Iris pigment epithelial cell (primary cell): ENCODE measurements at places on chromosomes 5 and 9.

DNA sequence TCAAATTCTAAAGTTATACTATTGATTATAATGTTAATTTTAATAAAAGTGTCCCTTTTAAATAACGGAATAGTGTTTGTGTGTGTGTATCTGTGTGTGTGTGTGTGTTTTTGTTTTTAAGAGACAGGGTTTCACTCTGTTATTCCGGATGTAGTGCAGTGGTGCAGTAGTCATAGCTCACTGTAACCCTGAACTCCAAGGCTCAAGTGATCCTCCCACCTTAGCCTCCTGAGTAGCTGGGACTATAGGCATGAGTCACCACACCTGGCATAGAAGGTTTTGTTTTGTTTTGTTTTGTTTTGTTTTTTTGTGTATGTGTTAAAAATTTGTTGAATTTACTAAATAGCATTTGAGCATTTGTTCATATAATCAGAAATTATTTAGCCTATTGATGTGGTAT lies 64.6 kb downstream of the YTHDC2 start:
- no peak for DNase-seq

DNA sequence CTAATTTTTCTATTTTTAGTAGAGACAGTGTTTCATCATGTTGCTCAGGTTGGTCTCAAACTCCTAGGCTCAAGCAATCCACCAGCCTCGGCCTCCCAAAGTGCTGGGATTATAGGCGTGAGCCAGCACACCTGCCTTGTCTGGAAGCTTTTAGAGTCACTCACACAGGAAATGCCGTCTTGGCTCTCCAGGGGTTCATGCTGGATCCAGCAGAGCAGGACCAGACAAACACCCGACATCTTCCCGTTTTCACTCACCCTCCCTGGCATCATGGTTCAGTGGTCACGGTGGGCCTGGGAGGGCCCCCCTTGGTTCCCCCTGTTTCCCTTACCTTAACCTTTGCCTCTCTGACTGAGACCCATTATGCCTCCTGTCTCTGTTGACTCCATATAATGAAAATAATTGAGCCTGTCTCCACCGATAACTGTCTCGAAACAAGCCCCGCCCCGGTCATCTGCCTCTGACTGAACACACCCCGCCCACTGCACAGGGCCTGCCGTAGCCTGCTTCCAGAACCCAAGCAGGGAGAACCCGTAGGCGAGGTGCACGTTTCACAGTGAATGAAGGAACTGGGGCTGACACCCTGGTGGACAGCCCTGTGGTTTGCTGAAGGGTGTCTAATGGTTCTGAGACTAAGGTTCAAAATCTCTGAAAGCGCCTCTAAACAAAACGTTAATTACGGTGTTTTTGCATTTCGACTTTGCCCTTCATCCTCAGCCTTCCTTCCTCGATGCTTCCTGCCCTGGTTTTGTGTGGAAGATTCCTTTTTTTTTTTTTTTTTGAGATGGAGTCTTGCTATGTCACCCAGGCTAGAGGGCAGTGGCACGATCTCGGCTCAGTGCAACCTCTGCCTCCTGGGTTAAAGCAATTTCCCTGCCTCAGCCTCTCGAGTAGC lies 39.7 kb upstream of the SPRY4 start:
- peak; percentile 41 for DNase-seq

GRCh38 chr5:101605700-101606099 lies 690.4 kb downstream of the SLCO4C1 start:
- no peak for DNase-seq

DNA sequence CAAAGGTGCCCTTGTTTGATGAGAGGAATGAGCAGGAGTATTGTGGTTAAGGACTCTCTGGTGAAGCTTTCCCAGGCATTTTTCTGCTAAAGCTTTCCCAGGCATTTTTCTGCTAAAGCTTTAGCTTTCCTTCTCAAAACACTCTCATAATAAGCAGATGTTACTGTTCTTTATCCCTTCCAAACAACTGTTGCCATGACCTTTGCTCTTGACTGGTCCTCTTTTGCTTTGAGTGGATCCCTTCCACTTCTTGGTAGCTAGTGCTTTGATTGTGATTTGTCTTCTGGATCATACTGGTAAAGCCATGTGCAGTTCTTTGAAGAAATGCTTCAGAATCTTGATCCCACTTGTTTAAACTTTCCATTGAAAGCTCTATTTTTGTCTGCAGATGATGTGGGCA lies 85.8 kb downstream of the GPBP1 start:
- DNase-seq = no peak

DNA sequence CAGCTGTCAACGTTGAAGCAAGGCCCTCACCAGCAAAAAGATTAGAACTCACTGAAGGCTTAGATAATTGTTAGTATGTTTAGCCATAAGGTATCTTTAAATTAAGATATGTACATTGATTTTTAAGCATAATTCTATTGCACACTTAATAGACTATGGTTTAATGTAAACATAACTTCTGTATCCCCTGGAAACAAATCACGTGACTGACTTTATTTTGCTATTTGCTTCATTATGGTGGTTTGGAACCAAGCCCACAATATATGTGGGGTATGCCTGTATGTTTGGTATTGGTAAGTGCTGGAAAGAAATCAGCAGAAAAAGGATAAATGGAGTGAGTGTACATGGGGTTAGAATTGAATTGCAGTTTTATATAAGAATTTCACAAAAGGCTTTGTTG lies 111.9 kb downstream of the NMUR2 start:
- no peak for DNase-seq

- no peak for DNase-seq
These were observed 163.9 kb downstream of the OLFM1 start for GRCh38 chr9:135251331-135251761.

GRCh38 chr5:171970826-171971225 lies 35.6 kb downstream of the FBXW11 start:
- DNase-seq = no peak

GRCh38 chr9:107588393-107588792 lies 98.8 kb upstream of the KLF4 start:
- DNase-seq = no peak

DNA sequence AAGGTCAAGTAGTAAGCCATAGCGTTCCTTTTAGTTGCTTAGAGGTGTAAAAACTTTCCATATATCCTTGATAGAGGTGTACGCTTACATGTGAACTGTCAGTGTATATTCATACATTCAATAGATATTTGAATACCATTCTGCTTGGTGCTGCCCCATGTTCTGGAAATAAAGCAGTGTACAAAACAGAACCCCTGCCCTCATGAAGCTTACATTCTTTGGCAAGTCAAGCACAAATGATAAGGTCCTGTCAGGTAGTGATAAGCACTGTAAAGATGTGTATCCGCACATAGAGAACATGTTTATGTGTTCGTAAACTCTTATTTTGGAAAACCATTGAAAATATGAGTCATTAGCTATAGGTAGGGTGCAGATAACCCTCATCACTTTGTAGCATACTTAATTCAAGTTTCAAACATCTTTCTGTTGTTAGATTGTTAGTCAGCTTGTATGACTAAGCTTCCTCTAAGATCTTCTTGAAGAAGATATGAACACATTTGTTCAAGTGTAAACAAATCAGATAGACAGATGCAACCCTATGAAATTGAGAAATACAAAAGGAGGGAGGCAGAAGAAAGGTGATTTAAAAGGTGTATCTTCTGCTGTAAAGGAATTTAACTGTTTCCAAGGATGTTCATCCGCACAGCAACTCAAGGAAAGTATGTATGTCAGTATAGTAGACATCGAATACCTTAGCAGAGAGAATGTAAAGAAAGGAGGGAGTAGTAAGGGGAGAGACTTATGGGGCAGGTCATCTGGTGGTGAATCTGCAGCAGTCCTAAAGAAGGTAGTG lies 1.6 kb downstream of the GTF3C4 start:
- DNase-seq = peak; percentile 60

DNA sequence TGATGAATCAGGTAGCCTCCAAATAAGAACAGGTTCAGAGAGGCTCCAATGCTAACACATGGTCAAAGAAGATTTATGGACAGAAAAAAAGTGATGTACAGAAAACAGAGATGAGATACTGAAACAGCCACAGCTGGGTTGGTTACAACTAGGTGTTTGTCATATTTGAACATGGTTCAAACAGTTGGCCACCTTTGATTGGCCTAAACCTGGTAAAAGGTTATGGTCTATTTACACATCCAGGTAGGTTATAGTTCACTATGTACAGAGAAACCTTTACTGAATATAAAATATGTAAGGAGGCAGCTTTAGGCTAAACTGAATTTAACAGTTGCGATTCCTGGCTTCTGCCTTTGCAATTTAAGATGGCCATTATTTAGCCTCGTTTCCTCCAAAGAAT lies 134.0 kb upstream of the ZNF366 start:
- DNase-seq = no peak

GRCh38 chr9:75592586-75592985 lies 297.9 kb upstream of the PCSK5 start:
- DNase-seq = no peak

DNA sequence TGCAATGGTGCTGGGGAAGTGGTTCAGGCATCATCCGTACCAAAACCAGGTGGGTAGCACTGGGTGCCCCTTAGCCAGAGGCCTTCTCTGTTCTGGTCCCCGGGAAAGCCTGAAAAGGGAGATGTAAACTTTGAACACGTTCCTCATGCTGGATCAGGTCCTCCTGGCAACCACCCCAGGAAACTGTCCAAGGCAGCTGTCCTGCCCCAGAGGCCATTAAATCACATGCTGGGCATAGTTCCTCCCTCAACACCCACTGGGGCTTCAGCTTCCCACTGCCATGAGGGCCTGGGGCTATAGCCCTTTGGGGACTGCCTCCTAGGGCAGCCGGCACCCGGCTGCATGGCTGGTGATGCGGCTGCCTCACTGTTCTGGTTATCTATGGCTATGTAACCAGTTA lies 228.9 kb upstream of the MVB12B start:
- no peak for DNase-seq

DNA sequence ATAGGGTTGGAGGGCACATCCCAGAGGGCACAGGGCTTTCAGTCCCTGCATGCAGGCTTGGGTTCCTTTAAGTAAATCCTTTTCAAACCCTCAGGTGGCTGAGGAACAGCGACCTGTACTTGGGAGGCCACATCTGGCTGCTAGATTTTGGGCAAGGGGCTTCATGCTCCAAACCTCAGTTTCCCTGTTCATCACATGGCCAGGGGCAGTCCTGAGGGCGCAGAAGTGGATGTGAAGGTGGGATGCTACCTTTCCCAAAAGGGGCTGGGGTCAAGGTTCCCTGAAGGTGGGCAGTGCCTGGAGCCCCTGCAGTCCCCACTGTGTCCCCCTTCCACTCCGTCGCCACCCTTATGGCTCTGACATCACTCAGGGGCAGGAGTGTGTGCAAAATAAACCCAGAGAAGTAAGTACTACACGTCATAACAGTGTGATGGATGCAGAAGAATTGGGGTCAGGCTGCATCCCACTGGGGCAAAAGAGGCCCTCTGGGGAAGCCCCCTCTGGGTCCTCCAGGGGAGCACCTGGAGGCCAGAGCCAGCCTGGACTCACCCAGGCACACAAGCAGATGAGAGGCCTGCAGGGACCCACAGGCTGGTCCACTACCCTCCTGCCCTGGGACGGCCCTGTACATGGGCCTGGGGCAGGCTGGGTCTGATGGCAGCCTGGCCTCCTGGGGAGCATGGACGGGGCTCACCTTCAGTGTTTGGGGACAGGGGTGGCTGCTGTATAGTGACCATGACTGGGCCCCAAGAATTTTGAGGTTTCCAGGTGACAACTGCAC lies 1.9 kb upstream of the CARD19 start:
- no peak for DNase-seq

- no peak for DNase-seq
These were observed 510.0 kb downstream of the KCTD16 start for GRCh38 chr5:144680711-144681110.

DNA sequence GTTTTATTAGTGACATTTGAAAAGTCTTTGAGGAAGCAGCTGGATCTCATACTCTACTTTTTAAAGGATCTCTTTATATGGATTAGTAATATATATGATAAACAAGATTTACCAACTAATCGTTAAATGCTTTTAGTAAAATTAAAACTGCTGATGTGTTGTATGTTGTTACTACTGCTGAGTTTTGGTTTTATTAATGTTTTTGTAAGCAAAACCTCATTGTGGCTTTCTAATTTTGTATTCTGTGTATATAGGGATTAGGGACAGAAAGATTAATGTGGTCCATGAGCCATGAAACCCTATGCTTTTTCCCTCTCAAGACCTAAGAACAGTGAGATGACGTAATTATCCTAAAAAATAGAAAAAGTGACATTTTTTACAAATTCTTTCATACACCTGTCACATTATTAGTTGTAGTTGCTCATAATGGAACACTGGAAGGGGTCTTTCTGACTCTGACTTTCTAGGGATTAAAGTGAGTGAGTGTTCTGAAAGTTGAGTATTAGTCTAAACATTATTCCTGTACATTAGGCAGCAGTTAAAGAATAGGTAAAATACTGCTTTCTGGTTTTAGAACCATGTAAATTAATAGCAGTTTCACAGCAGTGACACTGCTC lies 85.9 kb downstream of the SLC12A2 start:
- no peak for DNase-seq

DNA sequence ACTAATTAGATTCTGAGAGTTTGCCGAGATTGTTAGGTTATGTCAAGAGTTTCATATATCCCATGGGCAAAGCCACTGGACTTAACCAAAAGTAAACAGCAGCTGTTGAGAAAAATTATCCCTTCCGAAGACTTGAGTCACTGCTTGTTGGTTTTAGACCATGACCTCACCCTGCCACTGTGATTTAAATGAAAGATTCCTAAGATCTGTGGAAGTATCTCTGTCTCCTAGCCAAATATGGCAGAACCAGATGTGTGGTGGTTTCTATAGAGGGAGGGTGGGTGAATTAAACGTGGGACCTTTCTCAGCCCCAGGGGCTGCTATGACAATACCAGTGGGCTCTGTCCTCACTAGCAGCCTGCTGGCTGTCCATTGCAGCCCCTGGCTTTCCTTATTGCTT lies 19.3 kb downstream of the DMRT3 start:
- DNase-seq = peak; percentile 31

- peak; percentile 60 for DNase-seq
These were observed 125.8 kb downstream of the ARRDC3 start for GRCh38 chr5:91257301-91257700.

DNA sequence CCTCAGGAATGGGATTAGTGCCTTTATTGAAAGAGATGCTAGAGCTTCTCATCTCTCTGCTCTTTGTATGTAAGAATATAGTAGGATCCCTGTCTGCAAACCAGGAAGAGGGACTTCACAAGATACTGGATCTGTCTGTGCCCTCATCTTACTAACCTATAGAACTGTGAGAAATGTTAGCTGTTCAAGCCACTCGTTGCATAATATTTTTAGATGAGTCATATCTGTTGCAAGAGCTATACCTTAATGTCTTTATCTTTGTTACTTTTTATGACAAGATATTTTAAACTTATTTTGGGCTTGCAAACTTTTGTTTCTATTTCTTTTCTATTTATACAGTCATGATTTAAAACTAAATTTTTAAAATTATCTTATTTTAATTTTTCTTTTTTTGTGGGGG lies 1296.8 kb upstream of the CDH6 start:
- no peak for DNase-seq
